ENCODE measurements at places on chromosomes 2 and 18.
A peak's percentile ranks its signal among the peaks of the same experiment; 100 is the strongest.

DNA sequence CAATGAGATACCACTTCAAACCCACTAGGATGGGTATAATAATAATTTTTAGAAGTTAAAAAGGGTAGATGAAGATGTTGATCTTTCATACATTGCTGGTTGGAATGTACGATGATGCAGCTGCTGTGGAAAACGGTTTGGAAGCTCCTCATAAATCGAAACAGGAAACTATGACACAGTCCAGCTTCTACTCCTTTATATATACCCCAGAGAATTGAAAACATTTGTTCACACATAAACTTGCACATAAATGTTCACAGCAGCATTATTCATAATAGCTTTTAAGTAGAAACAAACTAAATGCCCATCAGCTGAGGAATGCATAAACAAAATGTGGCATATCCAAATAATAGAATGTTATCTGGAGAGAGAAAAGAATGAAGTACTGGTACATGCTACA is 95.0 kb downstream of the STRADB start:
- no peaks in the 10 kb centered on the region for H3K4me1 ChIP-seq
- DNase-seq = no peak
- no peaks in the 10 kb centered on the region for H3K36me3 ChIP-seq
- H3K4me3 ChIP-seq = no peak overlapping the region
- no peaks in the 10 kb centered on the region for H3K27me3 ChIP-seq

DNA sequence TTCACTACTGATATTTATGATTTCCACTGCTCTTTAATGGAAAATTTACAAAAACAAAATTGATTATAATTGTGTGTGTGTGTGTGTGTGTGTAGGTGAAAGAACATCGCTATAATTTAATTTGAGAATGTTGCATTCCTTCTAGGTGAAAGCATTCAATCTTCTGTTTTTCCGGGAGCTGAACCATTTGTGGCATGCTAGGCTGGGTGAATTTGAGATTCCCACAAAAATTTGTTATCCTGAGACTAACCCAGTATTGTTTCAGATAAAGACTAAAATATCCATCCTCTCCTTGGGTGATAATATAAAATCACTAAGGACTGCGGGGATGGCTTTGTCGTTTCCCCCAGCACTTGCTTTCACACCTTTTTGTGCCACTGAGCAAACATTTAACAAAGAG is 911.2 kb upstream of the PIK3C3 start:
- H3K36me3 ChIP-seq = no peaks in the 10 kb centered on the region
- no peak for DNase-seq
- H3K27me3 ChIP-seq = no peaks in the 10 kb centered on the region
- H3K4me3 ChIP-seq = no peak overlapping the region
- no peak overlapping the region for H3K27ac ChIP-seq

- no peaks in the 10 kb centered on the region for H3K27me3 ChIP-seq
- H3K4me3 ChIP-seq = no peak overlapping the region
- no peak overlapping the region for H3K27ac ChIP-seq
Measured at GRCh38 chr2:19552270-19552669, 193.8 kb upstream of the OSR1 start.

DNA sequence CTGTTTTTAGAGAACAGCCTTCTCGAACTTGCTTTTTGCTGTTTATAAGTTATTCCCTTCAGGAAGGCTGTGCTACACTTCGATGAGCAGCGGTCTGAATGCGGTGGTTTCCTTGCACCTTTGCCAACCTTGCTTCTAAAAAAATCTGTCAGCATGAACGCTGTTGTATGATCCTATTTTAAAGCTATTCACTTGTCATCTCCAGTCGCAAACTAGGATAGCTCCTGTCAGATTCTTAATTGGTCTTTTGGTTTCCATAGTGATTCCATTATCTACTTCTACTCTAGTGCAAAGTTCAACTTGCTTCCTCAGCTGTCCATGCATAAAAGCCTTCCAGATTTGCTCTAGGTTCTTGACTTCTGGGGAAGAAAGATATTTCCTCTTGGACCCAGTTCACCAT is 76.3 kb upstream of the GALNT3 start:
- H3K36me3 ChIP-seq = peaks cover 4% of the 10 kb centered on the region
- DNase-seq = no peak
- H3K27ac ChIP-seq = no peak overlapping the region
- no peak overlapping the region for H3K4me3 ChIP-seq

DNA sequence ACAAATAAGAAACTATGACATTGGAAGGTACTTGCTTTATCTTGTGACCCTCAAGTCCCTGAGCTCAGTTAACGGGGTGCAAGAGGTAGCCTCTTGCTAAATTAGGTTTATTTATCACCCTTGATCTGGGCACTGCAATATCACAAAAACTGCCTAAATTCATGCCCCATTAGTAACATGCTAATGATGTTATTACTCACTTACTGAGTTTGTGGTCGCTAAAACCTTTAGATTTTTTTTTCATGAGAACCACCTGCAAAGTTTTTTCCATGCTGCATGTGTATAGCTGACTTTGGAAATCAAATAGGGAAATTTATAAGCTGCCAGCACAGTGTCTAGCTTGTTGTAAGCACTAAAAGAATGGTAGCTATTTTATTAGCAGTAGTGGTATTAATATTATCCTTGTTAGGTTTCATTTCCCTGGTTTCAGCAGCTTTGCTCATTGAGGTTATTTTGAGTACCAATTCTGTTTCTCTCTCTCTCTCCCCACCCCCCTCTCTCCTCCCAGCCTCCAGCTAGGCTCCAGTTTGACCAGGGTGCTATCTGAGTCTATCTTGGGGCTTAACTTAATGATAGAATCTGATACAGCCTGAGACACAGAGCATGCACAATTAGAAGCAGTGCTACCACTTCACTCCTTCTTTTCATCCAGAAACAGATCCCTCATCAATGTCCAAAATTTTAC is 88.7 kb upstream of the ATP8B1 start:
- H3K4me3 ChIP-seq = no peak overlapping the region
- no peaks in the 10 kb centered on the region for H3K27me3 ChIP-seq
- H3K36me3 ChIP-seq = no peaks in the 10 kb centered on the region
- no peaks in the 10 kb centered on the region for H3K4me1 ChIP-seq
- DNase-seq = no peak
- no peak overlapping the region for H3K27ac ChIP-seq

DNA sequence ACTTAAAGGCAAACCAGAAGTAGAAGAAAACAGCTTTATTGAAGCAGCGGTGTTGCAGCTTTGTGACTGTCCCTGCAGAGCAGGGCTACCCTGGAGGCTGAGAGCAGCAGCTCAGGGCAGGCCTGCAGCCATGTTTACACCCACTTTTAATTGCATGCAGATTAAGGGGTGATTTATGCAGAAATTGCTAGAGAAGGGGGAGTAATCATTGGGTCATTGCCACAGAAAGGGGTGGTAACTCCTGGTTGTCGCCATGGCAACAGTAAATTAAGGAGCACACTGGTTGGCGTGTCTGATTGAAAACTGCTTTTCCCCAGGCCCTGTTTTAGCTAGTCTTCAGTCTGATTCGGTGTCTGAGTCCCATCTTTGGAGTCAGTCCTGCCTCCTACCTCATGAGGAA is 195.4 kb upstream of the HDAC4 start:
- H3K27ac ChIP-seq = no peak overlapping the region
- H3K36me3 ChIP-seq = no peaks in the 10 kb centered on the region
- H3K27me3 ChIP-seq = no peaks in the 10 kb centered on the region
- no peaks in the 10 kb centered on the region for H3K4me1 ChIP-seq

GRCh38 chr2:24659862-24660261 is 133.3 kb downstream of the PTRHD1 start:
- no peak overlapping the region for H3K4me3 ChIP-seq
- peaks cover 6% of the 10 kb centered on the region for H3K36me3 ChIP-seq
- no peak for DNase-seq
- no peaks in the 10 kb centered on the region for H3K27me3 ChIP-seq

- H3K27ac ChIP-seq = no peak overlapping the region
- H3K36me3 ChIP-seq = peaks cover 46% of the 10 kb centered on the region
- peaks cover 7% of the 10 kb centered on the region for H3K4me1 ChIP-seq
- no peaks in the 10 kb centered on the region for H3K27me3 ChIP-seq
- DNase-seq = peak; percentile 59
Measured at GRCh38 chr2:233468047-233468740, 98.4 kb downstream of the USP40 start.

DNA sequence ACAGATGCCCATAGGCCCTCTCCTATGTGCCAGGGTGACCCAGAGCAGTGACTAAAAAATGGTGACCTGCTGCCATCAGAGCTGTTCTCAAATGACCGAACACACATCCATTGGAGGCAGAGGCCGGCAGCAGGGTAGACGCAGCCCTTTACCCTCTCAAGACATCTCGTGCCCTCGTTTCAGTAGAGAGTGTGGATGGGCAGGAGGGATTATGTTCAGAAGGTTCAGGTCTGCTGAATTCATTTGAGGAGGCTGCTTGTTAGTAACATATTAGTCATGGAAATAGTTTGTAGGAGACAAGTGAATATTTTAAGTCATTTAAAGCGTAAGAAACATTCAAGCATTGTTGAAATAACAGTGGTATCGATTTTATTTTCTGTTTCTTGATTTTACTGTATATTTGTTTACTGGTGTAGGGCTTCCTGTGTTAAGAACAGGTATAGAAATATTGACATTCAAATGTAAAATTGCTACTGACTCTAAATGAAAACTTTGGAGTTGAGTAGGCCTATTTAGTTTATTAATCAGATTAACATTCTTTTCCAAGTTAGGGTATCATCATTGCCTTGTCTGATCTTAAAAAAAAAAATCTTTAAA is 82.6 kb downstream of the ZNF532 start:
- no peak overlapping the region for H3K27ac ChIP-seq
- H3K27me3 ChIP-seq = no peaks in the 10 kb centered on the region
- peaks cover 4% of the 10 kb centered on the region for H3K4me1 ChIP-seq
- no peak overlapping the region for H3K4me3 ChIP-seq

DNA sequence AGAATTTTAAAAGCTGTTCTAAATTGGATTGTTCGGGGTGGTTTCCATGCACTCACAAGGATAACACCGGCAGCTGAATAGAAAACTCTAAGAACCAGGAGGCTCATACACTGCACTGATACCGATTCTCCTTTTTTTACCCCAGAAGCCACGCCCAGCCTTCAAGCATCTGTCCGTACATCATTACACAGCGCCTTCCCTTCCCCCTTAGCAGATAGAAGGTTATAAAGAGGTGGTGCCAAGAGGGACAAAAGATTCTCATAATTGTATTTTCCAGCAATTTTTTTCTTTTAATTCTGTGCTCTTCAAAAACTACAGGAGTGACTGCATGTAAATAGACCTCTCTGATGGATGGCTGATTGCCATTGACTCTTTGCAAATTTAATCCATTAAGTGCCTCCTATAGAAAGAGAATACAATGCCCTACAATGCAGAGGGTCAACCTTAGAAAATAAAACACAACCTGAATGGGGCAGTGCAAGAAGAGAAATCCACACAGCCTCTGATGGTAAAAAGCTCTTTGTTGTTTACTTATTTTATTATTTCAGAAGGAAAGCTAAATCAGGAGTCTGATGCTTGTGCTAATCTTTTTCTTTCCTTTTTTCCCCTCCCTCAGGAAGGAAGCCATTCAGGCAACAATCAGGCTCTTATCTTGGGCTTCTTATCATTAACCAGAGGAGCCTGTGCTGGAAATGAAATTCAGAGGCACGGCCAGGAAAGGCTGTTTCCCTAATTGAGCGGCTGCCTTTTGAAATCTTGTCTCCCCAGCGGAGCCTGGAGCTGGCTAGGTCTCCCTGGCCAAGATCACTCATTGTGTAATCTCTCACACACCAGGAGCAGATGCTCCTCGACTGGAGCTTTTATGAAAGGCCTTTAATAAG is 198.9 kb upstream of the NABP1 start:
- H3K4me1 ChIP-seq = peaks cover 17% of the 10 kb centered on the region
- no peak overlapping the region for H3K27ac ChIP-seq
- H3K4me3 ChIP-seq = no peak overlapping the region
- H3K36me3 ChIP-seq = no peaks in the 10 kb centered on the region
- no peaks in the 10 kb centered on the region for H3K27me3 ChIP-seq

- H3K27ac ChIP-seq = no peak overlapping the region
- H3K4me1 ChIP-seq = no peaks in the 10 kb centered on the region
- DNase-seq = no peak
- H3K36me3 ChIP-seq = no peaks in the 10 kb centered on the region
- H3K4me3 ChIP-seq = no peak overlapping the region
Measured at GRCh38 chr2:119416299-119416923, 15.2 kb upstream of the TMEM37 start.
